GM10248 (cell line): ENCODE measurements at places on chromosomes 2 and 18.
A peak's percentile ranks its signal among the peaks of the same experiment; 100 is the strongest.

- no peak for DNase-seq
Measured at GRCh38 chr2:3126911-3127621, 250.6 kb downstream of the EIPR1 start.

DNA sequence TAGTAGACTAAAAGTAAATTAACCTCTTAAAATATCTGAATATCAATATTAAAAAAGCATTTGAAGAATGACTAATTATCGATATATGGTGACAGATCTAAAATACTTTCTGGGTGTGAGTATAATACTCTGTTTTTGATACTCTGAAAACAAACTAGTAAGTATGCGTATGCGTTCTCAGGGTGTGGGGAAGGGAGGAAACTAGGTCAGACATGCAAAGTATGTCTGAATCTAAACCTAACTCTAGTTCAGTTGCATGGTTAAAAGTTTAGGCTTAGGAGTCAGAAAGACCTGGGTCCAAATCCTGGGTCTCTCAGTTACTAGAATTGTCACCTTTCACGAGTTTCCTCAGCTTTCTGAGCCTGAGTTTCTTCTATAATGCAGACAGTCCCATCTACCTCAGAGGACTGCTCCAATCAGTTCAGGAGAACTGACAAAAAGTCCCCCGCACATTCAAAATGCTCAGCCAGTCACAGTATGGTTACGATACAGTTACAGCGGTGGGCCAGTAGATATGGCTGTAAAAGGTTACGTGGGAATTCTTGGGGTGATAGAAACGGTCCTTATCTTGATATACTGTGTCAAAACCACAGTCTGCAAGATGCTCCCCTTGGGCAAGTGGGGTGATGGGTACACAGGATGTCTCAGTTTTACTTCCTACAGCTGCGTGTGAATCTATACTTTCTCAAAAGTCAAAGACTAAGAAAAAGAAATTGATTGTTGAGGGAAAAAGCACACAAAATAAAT lies 29.2 kb downstream of the UNC50 start:
- DNase-seq = peak; percentile 28

- no peak for DNase-seq
Measured at GRCh38 chr2:20415511-20415918, 31.4 kb upstream of the RHOB start.

- no peak for DNase-seq
Measured at GRCh38 chr2:62427146-62427545, 78.8 kb downstream of the TMEM17 start.

DNA sequence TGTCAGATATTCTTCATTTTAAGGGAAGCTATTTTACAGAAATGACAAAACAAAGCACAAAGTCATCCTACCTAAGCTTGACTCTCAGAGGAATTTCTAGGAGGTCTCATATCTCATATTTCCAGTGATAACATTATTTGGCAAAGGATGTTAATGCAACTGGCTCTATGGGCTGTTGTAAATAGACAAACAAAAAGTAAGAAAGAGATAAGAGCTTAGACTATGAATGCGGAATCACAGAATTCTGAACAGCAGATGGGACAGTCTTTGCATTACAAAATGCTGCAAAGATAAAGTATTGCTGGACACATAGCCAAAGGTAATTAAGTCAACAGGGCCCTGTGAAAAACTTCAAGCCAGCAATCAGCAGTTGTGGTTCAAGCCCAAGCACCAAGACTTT lies 23.9 kb downstream of the PIAS2 start:
- no peak for DNase-seq

DNA sequence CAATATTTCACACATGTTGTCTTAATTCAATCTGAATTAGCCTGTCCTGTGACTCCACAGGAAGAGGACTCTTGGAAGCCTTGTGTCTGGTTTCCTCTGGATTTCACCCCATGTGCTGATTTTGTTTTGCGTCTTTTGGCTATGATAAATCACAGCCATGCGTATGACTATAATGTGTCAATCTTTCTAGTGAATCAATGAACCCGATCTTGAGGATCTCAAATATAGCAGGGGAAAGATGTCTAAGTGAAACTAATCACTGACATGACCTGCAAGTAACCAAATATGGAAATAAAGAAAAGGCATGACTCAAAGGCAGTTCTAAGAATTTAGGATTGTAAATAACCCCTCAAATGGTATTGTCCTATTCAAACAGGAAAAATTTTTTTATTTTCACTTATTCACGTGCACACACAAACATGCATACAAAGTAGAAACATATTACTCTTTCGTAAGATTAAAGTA lies 8.2 kb downstream of the WDFY1 start:
- no peak for DNase-seq

- DNase-seq = no peak
Measured at GRCh38 chr2:88738271-88738670, 46.8 kb downstream of the RPIA start.

GRCh38 chr18:25650201-25650941 lies 298.4 kb upstream of the ZNF521 start:
- no peak for DNase-seq

GRCh38 chr2:208010506-208010905 lies 14.8 kb downstream of the PLEKHM3 start:
- no peak for DNase-seq
